ENCODE measurements at places on chromosomes 12 and 14.

DNA sequence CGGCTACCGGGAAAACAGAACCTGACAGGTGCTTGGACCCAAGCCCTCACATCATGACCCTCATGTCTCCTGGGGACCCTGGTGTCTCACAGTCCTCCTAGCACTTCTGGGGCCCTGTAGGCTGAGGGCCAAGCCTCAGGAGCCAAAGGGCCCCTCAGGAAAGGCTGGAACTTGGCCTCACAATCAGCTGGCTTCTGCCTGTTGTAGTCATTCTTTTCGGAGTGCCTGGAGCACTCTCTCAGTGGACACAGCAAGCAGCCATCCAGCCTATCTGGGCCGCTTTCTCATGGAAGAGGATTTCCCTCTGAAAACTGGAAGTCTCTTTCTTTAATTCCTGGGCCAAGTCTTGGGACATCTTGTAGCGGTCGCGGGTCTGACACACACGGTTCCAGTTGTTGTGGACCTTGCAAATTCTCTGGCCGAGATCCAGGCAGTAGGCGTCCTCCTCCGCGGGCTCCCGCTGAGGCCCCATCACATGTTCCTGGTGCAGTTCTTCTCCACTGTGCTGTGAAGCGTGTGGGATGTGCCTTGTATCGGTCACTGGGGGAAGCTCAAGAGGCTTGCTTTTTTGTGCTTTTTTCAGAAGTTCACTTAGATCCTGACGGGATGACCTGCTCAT, 169.3 kb downstream of the EMP1 start:
- DNase-seq, result no peak

- no peak for DNase-seq
Measured at GRCh38 chr14:72503696-72504368, 390.1 kb downstream of the DPF3 start.

DNA sequence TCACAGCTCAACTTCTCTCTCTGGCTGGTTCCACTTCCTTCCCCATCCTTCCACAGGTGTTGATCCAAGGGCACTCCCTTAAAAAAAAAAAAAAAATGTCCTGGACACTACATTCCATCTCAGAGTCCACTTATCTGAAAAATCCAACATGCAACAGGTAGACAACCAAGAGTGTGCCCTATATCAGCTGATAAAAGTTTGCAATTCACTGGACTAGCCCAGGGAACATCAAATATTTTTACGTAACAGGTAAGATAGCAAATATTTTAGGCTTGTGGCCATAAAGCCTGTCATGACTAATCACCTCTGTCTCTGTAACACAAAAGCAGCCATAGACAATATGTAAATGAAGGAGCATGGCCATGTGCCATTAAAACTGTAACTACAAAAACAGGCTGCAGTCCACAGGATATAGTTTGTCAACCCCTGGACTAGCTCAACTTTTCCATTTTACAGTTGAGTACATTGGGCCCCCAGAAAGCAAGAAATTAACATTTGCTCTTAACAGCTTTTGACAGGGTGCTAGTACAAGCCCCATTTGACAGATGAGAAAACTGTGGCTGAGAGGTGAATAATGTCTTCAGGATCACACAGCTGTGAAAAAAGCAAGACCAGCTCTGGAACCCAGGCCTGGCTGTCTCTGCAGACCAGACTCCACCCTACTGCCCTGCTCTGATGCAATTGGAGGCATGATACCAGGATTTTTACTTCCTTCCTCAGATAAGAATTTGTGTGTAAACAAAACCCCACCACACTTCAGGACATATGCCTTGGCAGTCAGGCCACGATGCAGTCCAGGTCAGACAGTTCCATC, 68.9 kb downstream of the CMKLR1 start:
- DNase-seq, result no peak

DNA sequence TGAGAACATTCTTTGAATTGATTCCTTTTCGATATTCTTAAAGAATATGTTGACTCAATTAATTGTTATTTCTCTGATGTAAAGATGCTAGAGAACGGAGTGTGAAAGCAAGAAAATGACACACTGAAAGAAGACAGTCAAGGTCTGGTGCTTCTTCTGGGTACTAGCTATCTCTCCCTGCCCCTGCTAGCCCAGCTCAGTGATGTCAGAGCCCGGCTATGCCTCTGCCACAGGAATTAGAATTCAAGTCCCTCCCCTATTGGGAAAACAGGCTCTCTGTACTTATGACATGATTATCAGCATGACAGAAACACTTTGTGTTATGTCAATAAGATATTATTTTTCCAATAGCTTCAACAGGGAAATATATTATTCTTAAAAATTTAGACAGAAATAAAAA, 252.4 kb downstream of the KCNC2 start:
- DNase-seq, result no peak

DNA sequence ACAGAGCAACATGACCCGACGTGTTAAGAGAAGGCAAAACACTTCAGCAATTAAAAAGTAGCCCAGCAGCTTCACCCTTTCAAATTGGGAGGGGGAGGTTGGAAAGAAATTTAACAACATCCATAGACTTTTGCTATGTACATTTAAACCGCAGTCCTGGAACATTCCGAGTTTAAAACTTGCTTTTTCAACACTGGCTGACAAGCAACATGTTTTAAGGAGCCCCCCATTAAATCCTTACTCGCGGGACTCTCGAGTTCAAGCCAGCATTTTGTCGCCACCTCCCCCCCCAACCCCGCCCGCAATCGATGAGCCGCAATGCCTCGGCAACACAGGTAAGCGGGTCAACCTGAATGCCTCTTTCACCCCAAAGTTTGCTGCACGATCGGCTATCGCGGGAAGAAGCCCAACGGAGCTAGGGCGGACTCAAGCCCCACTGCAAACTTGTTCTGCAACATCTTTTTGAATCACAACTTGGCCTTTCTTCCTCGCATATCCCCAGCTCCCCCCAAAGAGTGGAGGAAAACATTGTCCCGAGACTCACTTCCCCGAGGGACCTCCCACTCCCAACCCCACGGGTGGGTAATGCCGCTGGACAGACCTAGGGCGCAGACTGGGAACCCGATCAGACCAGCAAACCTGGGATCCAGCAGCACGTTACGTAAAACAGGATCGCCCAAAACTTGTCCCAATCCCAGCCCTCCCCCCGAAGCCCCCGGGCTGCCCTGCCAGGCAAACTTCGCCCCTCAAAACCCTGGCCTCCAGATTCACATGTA, 777 bp downstream of the ZFP36L1 start:
- DNase-seq, result peak; percentile 2

GRCh38 chr12:9646794-9647781, 22.4 kb upstream of the CLEC2D start:
- no peak for DNase-seq

DNA sequence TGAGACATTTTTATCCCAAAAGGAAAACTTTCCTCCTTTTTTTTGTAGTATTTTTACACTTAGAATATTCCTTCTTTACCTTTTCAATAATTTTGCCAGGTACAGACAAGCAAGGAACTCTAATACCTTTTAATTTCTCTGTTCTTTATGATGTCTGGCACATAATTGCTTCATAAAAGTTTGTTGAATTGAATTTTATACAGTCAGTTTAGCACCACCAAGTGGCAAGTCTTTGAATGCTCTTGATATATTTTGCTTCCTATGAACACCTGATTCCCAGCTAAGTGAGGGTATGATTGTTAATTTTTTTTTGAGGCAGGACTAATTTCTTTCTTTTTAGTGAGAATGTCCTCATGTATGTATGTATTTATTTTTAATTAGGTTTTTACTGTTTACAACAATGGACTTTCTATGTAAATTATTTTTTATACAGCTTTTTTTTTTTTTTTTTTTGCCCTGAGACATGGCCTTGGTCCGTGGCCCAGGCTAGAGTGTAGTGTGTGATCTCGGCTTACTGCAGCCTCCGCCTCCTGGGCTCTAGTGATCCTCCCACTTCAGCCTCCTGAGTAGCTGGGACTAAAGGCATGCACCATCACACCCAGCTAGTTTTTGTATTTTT, 6.9 kb downstream of the TBC1D15 start:
- no peak for DNase-seq

DNA sequence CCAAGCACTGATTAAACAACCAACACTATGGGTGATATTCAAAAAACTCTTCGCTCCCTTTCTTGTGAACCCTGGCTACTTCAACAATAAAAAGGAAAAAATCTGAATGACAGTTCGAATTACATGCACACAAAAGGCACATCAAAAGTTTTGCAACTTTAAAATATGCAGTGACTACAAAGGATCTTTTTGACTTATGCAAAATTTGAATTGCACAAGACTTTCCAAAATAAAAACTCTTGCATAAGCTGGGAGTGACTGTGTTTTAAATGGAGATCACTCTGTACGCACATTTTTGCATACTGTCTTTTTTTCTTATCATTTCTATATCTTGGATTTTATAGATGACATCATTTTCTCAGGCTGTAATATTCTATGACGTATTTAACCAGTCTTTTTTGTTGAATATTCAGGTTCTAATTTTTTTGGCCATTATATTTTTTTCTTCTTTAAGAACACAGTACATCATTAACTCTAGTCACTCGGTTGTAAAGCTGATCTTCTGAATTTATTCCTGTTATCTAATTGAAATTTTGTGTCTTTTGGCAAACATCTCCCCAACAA, 667.6 kb upstream of the TBX3 start:
- DNase-seq, result no peak
